Activated T-cell treated with anti-CD3 and anti-CD28 coated beads for 24 hours (primary cell): ENCODE measurements at places on chromosomes 12 and 14.

GRCh38 chr14:32940066-32940651 is 1.5 kb downstream of the NPAS3 start:
- no peak for DNase-seq

DNA sequence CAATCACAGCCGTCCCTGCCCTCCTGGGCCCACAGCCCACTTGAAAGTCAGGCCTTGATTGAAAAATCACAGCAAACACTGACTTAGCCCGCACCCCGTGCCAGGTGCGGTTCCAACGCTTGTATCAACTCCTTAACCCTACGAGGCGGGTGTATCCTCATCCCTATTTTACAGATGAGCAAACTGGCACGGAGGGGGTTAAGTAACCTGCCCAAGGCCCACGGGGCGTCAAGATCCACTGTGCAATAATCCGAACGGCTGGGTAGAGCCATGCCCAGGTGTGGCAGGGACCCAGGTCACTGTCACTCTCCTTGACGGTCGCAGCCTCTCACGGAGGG is 583 bp downstream of the DNAH10 start:
- no peak for DNase-seq

DNA sequence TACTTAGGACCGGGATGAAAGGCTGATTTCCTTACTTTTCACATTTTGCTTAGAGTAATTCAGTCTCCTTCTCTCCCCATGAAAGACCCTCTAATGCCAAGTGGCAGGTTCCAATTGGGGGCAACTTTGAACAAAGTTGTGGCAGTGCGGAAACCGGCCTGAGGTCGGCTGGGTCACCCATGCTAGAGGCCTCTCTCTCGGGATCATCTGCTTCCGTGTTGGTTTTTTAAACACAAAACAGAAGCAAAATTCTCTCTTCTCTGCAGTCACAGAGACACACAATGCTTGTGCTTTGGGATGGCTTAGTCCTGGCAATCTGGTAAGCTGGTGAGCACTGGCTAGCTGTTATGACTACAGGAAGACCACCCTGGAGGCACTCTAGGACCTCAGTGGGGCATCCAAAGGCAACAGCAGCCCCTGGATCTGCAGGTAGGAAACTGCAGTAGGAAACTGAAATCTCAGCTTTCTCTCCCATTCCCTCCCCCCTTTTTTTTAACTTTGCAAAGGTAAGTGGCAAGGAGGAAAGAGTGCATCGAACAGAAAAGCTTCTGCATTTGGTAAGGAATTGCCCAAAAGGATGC is 102.1 kb downstream of the BCL11B start:
- DNase-seq: no peak

DNA sequence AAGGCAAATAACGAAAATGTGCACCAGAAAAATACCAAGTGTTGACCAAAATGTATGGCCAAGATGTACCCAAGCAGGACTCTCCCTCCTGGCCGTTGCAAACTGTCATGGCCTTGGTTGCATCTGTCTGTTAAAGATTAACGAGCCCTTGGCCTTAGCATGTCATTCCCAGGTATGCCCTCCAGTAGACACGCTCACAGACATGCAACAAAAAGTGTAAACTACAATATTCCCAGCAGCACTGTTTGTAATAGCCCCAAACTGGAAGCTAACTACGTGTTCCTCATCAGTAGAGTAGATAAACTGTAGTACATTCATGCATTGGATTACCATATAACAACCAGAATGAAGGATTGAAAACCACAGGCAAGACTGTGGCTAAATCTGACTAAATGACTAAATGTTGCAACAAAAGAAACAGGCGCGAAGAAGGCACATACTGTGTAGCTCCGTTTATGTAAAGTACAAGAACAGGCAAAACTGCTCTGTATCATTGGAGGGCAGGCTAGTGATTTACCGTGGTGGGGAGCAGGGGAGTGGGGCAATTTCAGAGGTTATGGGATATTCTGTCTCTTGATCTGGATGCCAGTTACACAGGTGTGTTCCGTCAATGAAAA is 232.8 kb upstream of the DIO3 start:
- no peak for DNase-seq

- no peak for DNase-seq
These were observed 55.6 kb downstream of the SYNE3 start for GRCh38 chr14:95460647-95461478.

- DNase-seq: no peak
These were observed 162.6 kb downstream of the PPFIA2 start for GRCh38 chr12:81596558-81596957.

GRCh38 chr12:107465625-107466024 is 220.0 kb upstream of the PWP1 start:
- no peak for DNase-seq

DNA sequence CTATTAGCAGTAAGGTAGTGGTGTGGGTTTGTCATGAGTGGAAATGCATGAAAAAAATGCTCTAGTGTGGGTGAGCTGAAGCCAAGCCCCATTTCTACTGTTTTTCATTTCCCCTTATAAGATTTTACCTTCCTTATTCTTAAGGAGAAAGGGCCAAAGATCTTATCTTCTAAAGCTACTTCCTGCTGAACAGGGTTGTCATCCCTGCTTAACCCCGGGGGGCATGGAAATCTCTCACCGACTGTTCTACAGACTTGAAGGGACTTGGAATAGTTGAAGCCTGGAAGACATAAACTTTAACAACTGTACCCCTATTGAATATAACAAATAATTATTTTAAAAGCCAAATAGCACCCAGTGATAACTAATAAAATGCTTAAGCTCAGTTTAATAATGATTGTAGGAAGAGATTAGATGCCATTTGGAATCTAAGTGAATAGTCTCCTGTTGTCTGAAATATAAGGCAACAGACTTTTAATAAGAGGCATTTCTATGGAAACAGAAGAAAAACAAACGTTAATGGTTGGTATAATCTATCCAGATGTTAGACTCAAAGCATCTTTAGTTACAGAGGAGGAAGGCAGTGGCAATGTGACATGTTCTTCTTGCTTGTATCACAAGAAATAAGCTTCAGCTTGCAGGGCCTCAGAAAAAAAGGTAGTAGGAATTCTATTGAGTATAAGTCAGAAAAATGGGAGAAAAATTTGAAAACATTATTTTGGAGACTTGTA is 1.8 kb upstream of the GMFB start:
- DNase-seq: no peak

DNA sequence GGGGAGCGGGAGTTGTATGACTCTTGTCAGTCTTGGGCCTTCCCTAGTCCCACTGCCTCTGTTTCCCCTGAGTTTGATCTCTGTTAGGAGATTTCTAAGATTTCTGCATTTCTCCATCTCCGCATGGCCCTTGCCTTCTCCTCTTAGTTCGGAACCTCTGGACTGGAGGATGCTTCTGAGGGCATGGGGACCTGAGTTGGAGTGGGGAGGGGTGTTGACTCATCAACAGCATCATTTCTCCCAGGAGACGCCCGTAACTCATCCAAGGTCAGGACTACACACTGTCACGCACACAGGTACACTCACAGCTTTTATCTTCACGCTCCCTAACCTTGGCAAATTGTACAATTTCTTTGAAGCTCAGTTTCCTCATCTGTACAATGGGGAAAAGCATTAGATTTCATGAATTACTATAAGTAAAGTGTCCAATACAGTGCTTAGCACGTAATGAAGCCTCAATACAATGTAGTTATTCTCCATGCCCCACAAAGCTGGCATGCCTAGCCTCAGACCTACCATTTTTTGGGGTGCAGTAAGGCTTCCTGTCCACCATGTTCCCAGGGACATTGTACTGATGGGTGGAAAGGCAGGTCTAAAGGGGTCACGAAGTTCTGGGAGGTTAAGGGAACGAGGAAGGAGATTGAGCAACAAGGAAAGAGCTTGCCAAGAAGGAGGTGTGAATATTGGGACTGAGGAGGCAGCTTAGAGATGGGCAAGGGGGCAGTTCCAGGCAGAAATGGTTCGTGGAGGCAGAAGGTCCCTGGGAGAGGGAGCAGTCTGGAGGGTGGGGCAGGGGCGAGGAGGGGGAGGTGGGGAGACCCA is 600 bp upstream of the LAG3 start:
- no peak for DNase-seq

GRCh38 chr14:75579882-75580281 is 1.5 kb downstream of the FLVCR2 start:
- DNase-seq: no peak

GRCh38 chr12:131810726-131811125 is 17.5 kb upstream of the MMP17 start:
- DNase-seq: no peak

- DNase-seq: no peak
These were observed 270.1 kb downstream of the ADGRD1 start for GRCh38 chr12:131223791-131224225.
